ENCODE measurements at places on chromosomes 5 and 9. TPM values are rescaled to one million over a fixed set of nuclear protein-coding genes. Genes with fewer than 3 reads are reported as not detected.

DNA sequence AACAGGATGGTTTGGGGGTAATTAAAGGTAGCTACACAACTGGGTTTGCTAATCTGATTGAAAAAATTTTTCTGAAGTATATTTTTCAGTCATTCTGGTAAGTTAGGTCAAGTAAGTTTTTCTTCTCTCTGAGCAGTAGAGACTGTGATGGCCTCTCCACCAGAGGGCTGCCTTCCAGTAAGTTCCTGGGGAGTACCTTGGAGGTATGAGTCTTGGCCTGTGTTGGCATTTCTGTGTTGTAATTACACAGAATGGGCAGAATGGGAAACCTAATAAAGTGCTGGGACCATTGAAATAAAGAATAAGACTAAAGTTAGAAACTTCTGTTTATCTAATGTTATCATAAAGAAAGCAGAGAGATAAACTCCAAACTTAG lies 430.8 kb downstream of the ARHGEF28 start:
- H3K4me3 ChIP-seq = no peak overlapping the region
- H3K36me3 ChIP-seq = no peaks in the 10 kb centered on the region
- no peak overlapping the region for H3K27ac ChIP-seq

GRCh38 chr9:78072586-78073199 lies 41.1 kb upstream of the GNAQ start:
- no peak overlapping the region for H3K4me3 ChIP-seq
- H3K36me3 ChIP-seq = no peaks in the 10 kb centered on the region
- DNase-seq = no peak
- H3K4me1 ChIP-seq = no peaks in the 10 kb centered on the region
- no peaks in the 10 kb centered on the region for H3K27me3 ChIP-seq

DNA sequence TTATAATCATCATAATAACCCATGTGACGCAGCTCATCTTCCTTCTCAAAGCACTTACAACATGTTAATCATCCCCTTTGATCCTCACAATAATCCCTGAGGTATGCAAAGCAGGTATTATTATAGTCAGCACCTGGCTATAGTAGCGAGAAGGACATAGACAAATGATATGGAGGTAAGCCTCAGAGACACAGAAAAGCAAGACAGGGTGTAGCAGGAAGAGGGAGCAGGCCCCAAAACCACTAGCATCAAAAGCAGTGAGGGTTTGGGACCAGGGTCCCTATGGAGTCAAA lies 139.2 kb upstream of the SLC30A5 start:
- H3K27me3 ChIP-seq = no peaks in the 10 kb centered on the region
- H3K27ac ChIP-seq = no peak overlapping the region
- no peaks in the 10 kb centered on the region for H3K36me3 ChIP-seq

DNA sequence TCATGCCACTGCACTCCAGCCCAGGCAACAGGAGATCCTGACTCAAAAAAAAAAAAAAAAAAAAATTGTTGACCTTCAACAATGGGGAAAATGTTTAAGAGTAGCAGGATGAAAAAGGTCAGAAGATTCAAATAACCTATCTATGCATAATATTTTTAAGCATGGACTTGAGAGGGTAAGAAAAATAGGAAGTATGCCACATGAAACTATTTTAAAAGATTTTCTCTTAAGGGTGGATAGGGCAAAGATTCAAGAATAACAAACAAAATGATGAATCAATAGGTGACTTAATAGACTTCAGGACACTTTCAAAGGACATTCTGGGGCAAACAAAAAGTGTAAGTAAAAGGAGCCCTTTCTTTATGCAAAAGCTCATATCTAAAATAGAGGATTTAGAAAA lies 3.2 kb downstream of the TEX48 start:
- no peaks in the 10 kb centered on the region for H3K4me1 ChIP-seq
- peaks cover 34% of the 10 kb centered on the region for H3K27me3 ChIP-seq
- no peak overlapping the region for H3K27ac ChIP-seq
- no peaks in the 10 kb centered on the region for H3K36me3 ChIP-seq
- DNase-seq = no peak
- H3K4me3 ChIP-seq = no peak overlapping the region

The GTF2H2 gene
- total RNA-seq = 8.8 TPM

Measured in heart left ventricle (tissue), 16 donors.